ENCODE measurements at places on chromosomes 6 and 20.

DNA sequence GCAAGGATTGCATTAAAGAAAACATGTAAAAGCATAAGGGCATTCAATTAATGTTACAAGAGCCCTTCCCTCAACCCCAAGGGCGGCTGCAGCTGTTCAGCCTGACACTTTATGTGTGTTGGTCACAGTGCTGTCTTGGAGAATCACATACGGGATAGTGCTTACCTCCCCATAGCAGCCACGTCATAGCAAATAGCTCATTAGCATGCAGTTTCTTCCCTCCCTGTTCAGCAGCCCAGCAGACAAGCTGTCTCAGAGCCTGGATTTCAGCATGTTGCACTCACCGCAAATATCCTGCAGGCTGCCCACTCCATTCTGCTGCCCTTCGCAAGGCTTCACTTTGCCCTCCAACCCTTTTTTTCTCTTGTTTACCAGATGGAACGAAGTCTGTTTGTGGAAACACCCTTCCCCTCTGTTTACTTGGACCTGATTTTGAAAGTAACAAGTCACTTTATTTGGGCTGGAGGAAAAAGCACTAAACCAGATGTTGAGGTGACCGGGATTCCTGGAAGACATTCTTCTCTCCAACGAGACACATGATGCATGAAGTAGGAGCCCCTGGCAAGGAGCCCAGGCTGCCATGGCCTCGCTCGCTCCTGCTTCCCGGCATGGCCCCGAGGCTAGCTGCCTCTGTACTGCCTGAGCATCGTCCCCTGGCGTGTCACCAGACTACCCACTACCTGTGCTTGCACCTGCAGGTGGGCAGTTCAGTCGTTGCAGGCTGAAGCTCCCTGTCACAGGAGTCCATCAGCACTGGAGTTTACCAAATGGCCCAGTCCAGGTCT lies 151.6 kb upstream of the GMDS start:
- no peak for DNase-seq

GRCh38 chr20:4808872-4809271 lies 87.2 kb downstream of the PRND start:
- no peak for DNase-seq

- no peak for DNase-seq
These were observed 82.2 kb downstream of the CDYL start for GRCh38 chr6:4858194-4859015.

- DNase-seq, result no peak
These were observed 120.9 kb upstream of the SUPT3H start for GRCh38 chr6:45498591-45498990.

DNA sequence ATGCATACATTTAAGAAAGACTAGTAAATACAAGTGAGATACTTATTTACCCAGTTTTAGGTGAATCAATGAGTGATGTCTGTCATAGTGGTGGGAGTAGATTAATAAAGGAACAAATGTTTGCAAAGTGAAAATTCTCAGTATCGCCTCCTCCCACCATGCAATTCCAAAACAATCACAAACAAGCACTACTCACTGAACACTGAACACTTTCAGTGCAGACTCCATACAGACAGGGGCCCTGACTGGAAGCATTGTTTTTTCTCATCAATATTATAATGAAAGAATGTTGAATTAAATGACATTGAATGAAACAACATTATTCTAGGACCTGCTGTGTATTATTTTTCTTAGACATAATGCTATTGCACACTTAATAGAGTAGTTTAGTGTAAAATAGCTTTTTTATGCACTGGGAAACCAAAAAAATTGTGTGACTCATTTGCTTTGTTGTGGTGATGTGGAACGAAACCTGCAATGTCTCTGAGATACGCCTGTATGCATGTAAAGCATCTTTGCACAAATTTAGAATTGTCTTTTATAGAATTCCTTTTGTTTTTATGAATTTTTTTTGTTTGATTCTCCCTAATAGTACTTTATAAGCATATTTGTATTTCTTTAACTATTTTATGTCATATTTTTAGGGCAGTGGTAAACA lies 317.5 kb downstream of the UTRN start:
- no peak for DNase-seq

DNA sequence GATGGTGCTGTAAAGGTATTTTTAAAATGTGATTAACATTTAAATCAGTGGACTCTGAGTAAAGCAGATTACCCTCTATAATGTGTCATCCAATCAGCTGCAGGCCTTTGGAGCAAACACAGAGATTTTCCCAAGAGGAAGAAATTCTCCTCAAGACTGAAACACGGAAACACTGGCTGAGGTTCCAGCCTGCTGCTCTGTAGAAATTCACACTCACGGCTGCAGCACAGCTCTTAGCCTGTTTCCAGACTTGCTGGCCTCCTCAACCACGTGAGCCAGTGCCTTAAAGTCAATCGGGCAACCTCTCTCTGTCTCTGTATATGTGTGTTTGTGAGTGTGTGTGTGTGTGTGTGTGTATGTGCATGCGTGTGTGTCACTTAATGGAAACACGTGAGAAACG lies 41.1 kb downstream of the PDE10A start:
- no peak for DNase-seq

DNA sequence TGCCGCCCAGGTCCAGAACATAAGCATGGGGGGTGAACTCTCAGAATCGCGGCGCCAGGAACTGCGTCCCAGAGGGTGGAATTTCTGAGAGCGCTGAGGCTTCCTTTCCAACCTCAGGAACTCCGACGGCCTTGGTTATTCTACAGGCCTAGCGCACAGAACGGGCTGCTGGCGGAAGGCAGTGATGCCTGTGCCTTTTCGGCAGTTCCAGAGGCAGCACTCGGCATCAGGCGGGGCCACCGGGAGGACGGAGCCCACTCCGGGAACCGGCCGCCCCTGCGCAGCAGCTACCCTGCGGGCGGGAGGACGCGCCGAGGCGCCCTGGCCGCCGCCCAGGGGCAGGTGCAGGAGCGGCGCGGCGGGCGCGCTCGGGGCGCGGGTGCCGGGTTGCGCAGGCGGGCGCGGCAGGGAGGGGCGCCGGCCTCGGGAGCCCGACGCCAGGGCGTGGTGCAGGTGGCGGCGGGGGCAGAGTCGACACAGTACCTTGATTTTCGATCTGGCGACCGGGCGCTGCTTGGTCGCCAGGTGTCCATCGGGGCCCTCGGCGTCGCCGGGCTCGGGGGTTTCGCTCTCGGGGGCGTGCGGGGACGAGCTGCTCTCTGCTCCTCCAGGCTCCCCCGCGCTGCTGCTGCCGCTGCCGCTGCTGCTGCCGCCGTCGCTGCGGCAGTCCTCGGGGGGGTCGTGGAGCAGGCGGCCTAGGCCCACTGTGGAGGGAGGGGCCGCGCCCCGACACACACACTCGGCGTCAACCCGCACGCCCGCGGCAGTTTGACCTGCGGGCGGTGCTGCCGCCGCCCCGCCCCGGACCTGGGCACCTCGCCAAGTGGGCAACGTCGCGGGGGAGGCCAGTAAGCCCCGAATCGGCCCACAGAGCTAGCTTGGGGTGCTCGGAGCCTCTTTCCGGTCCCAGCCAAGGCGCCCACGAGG lies 1.3 kb downstream of the OVOL2 start:
- no peak for DNase-seq

- DNase-seq, result no peak
These were observed 14.6 kb downstream of the SAMD3 start for GRCh38 chr6:130207979-130208649.

Data from iPS DF 6.9 (cell line).